ENCODE measurements at places on chromosomes 6 and 20.

DNA sequence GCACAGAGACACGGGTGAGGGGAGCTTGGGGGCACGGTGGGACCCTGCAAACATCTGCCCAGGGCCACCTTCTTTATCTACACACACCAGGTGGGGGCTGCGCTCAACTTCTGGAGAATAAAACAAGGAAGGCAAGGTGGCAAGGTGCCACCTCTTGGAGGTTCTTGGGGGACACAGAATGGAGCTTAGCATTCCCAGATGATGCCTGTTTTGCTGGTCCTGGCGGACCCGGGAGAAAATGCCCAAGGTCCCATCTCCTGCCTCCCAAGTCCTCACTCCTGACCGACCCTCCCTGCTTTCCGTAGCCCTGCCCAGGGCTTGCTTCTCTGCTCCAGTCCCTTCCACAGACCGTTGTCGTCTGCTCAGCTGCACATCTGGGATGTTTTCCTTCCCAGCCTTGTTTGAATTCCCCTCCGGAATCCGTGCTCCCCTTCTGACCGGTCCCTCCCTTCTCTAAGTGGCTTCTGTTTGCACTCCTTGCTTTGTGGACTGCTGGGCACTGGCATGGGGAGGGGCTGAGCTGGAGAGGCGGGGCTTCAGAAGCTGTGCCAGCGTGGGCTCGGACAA is 13.1 kb downstream of the ITPR3 start:
- no peak for DNase-seq

DNA sequence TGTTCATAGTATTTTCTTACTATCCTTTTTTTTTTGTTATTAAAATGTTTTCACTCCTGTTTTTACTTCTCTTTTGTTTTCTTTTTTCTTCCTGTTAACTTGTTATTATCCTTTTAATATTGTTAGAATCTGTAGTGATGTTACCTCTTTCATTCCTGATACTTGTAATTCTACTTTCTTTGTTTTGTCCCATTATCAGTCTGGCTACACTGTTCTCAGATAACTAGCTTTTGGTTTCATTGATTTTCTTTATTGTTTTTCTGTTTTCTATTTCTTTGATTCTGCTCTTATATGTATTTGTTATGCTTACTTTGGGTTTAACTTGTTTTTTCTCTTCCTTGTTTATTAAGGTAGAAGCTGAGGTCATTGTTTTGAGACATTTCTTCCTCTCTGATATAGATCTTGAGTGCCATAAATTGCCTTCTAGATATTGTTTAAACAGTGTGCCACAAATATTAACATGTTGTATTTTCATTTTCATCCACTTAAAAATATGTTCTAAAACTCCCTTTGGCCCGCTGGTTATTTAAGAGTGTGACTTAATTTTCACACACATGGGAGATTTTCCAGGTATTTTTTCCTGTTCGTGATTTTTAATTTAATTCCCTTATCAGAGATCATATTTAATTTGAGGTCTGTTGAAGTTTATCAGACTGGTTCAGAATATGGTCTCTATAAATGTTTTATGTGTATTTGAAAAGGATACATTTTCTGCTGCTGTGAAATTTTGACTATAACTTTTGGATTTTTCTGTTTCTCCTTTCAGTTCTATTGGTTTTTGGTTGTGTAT is 6.7 kb downstream of the XRN2 start:
- no peak for DNase-seq

DNA sequence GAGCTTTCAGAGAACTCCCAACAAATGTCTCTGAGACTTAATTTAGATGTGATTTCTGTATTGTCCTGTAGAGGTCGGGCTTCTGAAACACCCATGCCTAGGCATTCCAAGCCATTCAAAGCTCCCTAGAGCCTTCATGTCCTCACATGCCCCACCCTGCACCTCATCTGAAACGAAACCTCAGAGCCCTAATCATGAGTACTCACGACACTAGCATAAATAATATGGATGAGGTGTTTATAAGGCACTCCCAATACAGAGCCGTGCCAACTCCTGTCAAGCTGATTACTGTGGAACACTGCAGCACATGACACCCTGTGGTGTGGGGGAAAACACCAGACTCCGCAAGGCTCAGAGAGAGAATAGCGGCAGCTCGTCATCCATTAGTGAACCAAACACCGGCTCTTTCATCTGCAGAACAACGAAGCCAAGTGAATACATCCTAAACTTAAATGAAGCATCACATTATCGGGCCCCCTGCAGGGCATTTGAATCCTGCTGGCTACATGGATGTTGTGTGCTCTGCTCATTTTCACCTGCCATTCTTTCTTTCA is 83.8 kb downstream of the FNDC1 start:
- no peak for DNase-seq

- DNase-seq = peak; percentile 55
Observed at GRCh38 chr6:15253203-15254022, 7.5 kb downstream of the JARID2 start.

DNA sequence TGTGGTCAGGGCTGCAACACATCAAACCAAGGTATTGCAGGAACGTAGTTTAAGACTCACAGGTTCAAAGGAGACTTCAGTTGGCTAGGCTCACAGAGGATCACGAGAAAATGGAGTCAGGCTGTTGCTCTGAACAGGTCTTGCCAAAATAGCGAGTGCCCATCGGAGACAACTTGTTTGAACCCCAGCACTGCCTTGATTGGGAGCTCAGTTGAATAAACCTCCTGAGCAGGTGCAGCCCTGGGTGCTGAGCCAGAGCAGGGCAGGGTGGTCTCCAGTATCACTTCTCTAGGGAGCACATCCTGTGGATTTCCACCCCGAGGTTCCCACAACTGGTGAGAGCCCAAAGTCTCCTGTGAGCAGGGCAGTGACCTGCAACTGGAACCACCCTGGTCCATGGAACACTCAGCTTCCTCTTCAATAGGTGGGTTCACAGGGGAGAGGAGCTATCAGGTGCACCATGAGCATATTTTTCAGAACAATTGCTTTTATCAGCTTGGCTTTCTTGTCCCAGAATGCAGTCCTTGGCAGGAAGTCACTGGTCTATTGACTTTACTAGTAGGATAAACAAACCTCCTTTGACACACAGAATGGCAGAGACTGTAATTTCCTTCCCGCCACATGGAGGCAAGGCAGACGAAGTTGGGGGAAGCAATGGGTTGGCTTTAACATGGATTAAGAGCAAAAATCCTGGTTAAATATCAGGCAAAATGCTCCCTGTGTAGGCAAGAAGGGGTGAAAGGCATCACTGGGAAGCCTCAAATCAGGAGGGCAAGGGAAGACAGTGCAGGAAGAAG is 267.7 kb upstream of the FOXQ1 start:
- DNase-seq = no peak

GRCh38 chr20:6040958-6041807 is 12.7 kb downstream of the LRRN4 start:
- DNase-seq = no peak

DNA sequence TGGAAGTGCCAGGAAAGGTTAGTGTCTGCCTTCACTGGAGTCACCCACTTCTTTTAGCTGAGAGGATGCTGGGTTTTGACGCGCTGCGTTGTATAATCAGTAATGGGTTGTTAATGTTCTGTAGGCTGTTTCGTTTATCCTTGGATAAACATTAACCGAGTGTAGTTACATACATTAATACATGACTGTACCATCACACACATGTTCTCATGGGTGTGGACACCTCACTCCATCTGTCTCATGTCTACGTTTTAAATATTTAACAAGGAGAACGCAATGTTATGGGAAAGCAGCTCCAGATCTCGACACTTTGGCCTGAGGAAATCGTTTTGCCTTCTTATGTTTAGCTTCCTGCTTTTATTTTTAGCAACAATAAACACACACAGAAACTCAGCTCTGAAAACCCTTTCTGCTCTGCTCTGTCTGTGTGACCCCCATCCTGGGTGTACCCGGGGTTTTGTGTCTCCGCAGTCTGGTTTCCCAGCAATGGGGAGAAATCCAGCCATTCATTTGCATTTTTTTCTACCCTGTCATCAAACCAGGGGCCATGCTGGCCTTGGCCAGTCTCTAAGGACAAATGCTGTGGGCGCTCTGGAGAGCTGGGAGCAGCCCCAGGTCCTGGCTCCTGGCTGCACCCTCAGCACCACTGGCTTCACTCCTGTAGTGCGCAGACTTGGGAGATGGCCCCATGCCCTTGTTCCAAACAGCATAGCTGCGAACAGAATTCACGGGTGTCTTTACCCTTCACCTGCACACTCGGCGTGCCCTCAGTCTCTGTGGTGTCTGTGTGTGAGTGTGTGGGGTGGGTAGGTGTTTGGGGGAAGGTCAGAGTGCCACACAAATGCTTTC is 110.8 kb downstream of the ERMARD start:
- no peak for DNase-seq

DNA sequence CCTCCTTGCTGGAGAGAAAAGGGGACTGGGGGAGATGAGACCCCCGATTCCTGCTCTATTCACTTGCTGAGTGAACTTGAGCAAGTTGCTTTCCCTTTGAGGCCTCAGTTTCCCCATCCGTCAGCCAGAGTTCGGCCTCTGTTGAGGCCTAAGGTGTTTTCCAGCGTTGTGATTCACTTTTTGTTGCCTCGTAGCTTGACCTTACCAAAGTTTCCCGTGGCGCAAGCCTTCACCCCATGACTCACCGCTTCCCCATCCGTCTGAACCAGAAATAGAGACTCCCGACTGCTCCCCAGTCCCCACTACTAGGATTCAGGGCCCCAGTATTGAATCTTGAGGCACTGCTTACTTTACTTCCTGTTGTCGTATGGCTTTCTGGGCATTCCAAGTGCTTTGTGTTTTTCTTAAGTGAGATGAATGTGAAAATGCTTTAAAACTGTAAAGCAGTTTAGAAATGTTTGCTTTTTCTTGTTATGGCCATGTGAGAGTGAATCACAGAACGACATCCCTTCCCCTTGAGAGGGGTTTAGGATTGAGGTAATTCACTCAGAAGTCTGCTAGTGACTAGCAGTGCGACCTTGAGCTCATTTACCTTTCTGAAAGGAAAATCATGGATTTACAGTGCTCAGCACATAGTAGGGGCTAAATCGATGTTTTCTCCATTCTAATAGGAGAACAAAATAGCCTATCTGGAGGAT is 1.2 kb downstream of the CHMP4B start:
- peak; percentile 57 for DNase-seq

GRCh38 chr20:288956-289692 is 1.4 kb downstream of the C20orf96 start:
- no peak for DNase-seq

- DNase-seq = no peak
Observed at GRCh38 chr6:126614642-126615504, 275.0 kb downstream of the CENPW start.

GRCh38 chr6:38367231-38367630 is 272.5 kb downstream of the BTBD9 start:
- DNase-seq = no peak

DNA sequence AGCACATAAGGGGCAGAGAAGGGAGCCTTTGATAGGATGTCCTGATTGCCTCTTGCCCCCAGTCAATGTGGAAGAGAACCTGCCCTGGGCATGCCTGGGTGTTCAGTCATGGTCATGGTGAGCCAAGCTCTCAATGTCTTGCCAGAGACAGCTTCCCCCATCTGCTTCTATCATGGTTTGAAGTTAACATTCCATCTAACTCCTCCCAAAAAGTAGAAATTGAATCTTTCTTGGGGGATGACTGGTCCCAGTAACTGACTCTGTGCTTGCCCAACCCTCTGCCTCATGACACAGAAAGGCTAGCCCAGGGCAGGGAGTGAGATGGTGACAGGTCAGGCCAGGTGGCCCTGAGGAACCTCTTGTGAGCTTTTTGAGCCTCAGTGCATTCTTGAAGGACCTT is 60.1 kb downstream of the ADTRP start:
- DNase-seq = no peak

DNA sequence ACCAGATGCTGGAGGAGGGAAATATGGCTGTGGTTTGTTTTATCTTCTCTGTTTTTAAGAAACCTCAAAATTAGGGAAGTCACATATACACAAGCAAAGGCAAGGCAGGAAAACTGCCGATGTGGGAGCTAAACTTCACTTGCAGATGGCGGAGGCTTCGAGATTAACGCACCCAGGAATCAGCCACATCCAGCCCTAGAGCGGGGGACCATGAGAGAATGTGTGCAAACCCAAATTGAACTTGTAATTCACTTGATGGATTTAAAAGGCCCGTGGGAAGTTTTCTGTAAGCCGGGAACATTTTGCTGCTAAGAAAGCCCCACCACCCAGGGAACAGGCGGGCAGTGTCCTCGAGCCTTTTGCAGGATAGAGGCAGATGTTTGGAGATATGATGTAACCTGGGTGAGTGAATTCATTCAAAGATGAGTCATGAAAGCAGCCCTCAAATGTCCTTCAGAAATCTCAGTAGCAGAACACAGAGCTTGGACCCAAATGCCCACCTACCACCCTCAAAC is 39.9 kb downstream of the PREX1 start:
- DNase-seq = no peak

DNA sequence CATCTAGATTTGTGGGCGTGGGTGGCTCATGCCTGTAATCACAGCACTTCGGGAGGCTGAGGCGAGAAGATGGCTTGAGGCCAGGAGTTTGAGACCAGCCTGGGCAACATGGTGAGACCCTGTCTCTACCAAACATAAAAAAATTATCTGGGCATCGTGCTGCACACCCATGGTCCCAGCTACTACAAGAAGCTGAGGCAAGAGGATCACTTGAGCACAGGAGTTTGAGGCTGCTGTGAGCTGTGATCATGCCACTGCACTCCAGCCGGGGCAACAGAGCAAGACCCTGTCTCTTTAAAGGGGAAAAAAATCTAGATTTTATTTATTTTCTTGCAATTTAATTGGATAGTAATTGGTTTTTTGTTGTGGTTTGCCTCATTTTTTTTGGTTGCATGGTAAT is 53.6 kb downstream of the DEK start:
- no peak for DNase-seq

- DNase-seq = no peak
Observed at GRCh38 chr6:2748183-2748582, 2.5 kb downstream of the MYLK4 start.

GRCh38 chr20:40666336-40666735 is 22.7 kb downstream of the MAFB start:
- DNase-seq = no peak

- no peak for DNase-seq
Observed at GRCh38 chr20:38196592-38196991, 31.5 kb upstream of the TGM2 start.

DNA sequence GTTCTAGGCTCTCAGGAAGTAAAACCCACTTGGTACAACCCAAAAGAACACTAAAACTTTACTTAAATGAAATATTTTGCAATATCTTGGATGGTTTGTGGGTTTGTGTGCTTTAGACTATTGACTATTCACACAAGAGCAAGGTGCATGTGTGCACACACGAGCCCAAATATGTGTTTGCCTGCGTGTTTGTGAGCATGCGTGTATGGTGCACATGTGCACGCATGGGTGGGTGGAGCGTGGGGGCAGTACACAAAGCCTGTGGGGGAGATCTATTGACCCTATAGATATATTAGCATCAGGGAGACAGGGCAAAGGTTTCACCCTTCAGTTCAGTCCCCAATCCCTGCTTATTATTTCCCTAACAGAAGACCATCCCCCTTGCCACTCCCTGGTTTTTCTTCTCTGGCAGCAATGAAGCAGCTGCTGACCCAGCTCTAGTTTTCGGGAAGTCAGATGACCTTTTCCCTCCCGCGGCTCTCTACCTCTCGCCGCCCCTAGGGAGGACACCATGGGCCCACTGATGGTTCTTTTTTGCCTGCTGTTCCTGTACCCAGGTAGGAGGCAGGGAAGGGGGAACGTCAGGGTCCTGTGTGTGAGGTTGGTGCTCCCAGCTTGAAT is at the start of gene C2:
Gene C2, plus strand, starts transcription at position 476 of the 621 bp plus-strand sequence. Its CDS starts 36 bp downstream, at position 512.
- no peak for DNase-seq

GRCh38 chr6:8069151-8069550 is 5.0 kb upstream of the BLOC1S5 start:
- no peak for DNase-seq

GRCh38 chr6:50791900-50792508 is 26.7 kb upstream of the TFAP2B start:
- DNase-seq = no peak

All from activated CD4-positive, alpha-beta T cell treated with anti-CD3 and anti-CD28 coated beads for 48 hours (primary cell).